ENCODE measurements at places on chromosomes 2 and 18. TPM values are rescaled to one million over a fixed set of nuclear protein-coding genes. Genes with fewer than 3 reads are reported as not detected.

DNA sequence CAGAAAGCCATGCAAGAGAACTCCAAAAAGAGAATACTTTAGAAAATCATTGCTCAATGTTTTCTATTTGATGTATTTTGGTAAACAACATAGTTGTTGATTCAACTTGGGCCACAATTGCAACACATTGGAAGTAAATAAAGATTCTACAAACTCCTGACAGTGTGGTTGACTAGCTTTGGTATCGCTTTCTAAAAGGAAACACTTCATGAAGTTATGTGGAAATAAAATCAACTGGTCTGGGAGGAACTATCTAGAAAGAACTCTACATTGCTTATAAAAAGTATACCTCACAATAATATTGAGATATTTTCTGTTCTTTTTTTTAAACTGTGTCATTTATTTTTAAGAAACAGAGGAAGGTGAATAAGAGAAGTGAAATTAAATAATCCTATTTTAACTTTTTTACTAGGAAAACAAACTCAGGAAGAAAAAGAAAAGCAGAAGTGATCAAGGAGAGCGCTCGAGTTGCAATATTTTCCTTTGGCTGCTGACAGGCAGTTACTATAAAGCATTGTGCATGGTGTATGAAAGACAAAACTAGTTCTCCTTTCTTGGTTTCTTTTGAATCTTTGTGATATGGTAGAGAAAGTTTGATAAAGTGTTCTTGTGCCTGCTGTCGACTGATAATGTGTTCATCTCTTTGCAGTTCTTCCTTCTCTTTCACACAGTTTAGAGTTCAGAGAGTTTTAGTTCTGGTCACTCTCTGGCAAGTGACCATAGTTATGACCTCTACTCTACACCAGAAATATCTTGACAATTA lies 3.0 kb downstream of the DHRS9 start:
- DNase-seq, result no peak

GRCh38 chr2:160209516-160209856 lies 9.4 kb upstream of the ITGB6 start:
- no peak for DNase-seq

DNA sequence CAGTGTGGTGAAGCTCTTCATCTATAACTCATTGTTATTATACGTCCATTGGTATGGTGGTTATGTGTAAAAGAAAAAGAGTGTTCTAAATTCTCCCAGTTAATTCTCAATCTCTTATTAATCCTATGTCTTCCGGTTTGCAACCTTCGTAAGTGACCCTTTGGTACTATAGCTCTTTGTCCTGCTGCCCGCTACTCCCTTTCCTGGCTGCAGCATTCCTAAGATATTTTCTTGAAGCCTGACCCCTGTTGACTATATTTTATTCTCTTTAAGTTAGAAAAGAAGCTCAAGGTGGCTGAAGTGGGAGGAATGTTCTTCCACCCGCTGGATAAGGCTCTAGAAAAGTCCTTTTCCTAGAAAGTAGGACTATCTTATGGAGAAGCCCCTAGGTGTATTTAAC lies 684.8 kb downstream of the SOCS6 start:
- DNase-seq, result no peak

DNA sequence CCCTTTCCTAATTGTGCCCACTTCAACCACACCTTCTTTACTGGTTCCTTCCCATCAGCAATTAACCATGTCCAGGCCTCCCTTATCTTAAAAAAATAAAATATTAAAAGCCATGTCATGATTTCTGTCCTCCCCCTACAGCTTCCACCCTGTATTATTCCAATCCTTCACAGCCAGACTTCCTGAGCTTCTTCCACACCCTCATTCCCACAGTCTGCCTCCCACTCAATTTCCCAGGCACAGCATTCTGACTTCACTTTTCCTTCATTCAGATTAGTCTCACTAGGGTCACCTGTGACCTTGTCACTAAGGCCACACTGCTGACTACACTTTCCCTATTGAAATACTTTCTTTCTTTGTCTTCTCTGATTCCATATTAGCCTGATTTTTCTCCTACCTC lies 159.4 kb downstream of the DIS3L2 start:
- DNase-seq, result no peak

DLGAP1 gene
- total RNA-seq, result 0.31 TPM

UPP2 gene
- total RNA-seq, result not detected

SCN3A gene
- total RNA-seq, result not detected

HOXD3 gene
- not detected for total RNA-seq

All from CD4-positive, alpha-beta T cell (primary cell).